Activated gamma-delta T cell treated with anti-CD3 and anti-CD28 coated beads, Interleukin-2, amount 50 U/mL, for 16 hours (primary cell): ENCODE measurements at places on chromosomes 4 and X.

DNA sequence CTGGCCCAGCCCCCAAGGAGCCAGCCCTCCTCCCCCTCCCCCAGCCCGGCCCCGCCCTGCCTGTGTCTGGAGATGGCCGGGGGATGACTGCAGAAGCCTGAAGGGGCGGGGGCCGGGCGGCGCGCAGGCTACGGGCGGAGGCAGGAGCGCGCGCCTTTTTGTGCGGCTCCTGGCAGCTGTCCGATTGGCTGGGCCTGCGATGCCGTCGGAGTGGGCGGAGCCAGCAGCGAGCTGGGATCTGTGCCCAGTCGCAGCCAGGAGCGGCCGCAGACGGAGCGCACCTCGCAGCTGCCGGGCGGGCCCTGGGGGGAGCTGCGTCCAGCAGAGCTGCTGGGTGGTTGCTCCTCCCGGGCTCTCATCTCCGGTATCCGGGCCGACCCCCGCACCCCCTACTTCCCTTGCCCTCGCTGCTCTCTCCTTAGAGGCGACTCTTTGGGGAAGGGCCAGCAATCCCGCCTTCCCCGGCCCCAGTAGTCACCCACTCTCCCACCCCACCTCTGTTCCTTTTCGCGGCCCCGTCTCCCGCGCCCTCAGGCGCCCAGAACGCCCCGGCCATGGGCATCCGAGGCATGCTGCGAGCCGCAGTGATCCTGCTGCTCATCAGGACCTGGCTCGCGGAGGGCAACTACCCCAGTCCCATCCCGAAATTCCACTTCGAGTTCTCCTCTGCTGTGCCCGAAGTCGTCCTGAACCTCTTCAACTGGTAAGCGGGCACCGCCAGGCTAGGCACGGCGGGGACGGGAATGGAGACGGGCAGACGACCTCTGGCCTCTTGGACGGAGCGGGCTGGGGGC is at the start of gene GABRQ:
TSS of gene GABRQ (plus strand) at position 247 of the 794 bp plus-strand sequence. CDS start at position 555, 308 bp downstream.
- DNase-seq = no peak

DNA sequence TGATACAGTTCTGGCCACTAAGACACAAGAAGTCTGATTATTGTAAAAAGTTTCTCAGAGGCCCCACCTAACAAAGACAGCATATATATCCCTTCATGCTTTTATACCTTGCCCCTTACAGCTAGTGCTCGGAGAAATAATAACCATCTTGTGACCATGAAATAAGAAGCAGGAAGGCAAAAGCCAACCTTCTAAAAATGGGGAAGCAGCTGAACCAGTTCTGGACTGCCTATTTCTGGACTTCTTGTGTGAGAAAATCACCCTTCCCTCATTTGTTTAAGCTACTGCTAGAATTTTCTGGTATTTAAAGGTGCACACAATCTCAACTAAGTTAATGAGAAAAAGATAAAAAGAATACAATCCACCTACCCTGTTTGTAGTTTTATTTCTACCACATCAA is 87.5 kb downstream of the CNOT6L start:
- DNase-seq = no peak

DNA sequence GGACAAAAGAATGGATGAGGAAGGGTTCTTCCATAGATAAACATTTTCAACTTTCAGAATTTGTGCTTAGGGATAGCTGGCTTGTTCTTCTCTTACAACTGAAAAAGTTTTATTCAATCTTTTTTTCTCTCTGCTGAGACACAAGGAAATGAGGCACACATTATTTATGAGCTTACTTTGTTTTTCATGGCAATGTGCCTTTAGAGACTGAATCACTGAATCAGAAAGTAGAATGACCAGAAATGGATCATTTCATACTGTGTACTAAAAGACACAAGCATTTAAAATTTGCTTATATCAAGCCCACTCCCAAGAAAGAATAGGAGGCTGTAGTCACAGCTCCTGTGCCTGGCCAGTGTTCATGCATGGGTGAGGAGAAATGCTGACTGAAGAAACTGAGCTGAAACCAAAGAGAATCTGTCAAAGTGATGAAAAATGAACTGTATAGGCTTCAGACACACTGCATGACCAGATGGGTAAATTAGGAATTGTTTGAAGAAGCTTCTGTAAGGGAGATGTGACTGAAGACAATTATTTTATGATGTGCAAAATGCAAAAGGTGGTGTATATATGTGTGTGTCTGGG is 413.8 kb downstream of the RAPGEF2 start:
- DNase-seq = no peak

- DNase-seq = peak; percentile 8
These were observed 18.0 kb upstream of the CYP2U1 start for GRCh38 chr4:107913283-107913899.

- no peak for DNase-seq
These were observed 47.1 kb upstream of the NPY2R start for GRCh38 chr4:155161357-155161756.

DNA sequence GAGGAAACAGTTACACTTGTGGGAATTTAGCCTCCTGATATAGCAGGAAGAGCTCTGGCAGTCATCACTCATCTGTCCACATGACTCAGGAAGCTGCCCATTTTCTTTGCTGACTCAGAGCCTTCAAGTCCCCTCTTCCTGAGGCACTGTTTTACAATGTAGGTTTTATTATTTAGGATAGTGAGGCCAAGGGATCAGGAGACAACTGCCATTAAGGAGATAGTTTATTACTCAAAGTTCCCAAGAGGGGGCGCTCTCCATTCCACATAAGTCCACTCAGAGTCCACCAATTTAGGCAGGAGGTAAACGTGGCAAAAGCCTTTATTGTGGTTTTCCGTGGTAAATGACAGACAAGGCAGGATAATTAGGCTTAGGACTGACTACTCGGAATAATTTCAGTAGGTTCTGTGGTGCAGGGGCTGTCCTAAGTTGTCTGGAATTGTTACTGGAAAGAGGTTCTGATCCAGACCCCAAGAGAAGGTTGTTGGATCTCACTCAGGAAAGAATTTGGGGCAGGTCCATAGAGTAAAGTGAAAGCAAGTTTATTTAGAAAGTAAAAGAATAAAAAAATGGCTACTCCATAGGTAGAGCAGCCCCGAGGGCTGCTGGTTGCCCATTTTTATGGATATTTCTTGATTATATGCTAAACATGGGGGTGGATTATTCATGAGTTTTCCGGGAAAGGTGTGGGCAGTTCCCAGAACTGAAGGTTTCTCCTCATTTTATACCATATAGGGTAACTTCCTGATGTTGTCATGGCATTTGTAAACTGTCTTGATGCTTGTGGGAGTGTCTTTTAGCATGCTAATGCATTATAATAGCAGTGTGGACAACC is 96.0 kb upstream of the RAB40AL start:
- DNase-seq = no peak

GRCh38 chrX:49756692-49757091 is 60.9 kb upstream of the PAGE1 start:
- no peak for DNase-seq

DNA sequence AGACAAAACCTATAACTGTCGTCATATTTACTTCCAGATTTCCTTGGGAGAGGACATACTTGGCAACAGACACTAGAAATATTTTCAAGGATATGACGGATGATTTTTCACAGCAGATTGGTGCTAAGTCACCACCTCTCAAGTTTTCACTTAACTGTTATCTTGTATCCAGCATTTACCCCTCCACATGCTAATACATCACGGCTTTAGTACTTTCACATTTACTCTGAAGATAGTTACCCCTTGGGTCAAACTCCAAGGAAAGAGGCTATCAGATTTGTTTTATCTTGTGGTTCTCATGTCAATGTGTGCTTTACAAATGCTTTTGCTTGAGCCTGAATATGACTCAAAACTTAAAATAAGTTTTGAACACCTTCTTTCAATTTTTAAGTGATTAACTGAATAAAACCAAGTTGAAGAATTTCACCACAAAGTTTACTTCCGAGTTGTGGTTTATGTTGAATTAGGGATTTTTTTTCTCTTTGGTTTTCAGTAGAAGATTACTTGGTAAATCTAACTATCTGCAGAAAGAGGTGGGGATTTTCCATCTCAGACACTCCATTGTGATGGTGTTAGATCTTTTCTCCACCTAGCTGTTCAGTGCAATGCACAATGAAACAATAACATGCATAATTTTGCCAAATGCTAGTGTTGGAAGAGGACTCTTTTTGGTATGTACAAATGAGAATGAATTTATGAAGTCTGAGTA is 75.4 kb upstream of the FAT1 start:
- DNase-seq = no peak

GRCh38 chr4:79247695-79248394 is 78.0 kb downstream of the NAA11 start:
- no peak for DNase-seq

- no peak for DNase-seq
These were observed 653 bp downstream of the SYN1 start for GRCh38 chrX:47618923-47619485.

DNA sequence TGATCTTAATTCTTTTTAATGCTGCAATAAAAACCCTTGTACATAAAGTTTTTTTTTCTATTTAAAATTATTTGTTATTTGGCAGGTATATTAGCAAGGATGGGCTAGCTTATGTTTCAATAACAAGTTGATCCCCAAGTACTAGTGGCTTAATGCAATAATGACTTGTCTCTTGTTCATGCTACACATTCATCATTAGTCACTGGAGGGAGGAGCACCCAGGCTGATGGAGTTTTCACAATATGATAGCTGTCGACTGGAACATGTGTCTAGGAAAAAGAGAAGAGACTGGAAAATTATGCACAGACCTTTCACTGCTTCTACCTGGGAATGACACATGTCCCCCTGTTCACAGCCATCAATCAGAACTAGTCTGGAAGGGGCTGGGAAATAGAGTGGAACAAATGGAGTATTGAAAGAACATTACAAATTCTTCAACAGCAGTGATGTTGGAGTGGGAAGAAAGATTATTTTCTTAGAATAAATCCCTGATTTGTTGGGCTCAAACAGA is 387.9 kb upstream of the RPS6KA3 start:
- no peak for DNase-seq

DNA sequence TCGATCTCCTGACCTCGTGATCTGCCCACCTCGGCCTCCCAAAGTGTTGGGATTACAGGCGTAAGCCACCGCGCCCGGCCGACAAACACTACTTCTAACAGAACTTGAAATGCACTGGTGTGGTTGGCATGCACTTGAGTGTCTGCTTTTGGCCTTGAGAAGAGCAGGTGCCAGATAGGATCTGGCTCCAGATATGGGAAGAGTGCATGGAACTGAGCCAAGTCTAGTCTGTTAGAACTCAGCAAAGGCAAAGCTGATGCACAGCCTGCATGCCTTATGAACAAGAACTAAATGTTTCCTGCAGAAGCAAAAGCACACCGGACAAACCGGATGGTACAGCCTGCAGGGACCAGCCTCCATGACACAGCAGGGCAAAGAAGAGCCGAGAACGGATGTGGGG is 35.1 kb upstream of the TBL1X start:
- DNase-seq = no peak

DNA sequence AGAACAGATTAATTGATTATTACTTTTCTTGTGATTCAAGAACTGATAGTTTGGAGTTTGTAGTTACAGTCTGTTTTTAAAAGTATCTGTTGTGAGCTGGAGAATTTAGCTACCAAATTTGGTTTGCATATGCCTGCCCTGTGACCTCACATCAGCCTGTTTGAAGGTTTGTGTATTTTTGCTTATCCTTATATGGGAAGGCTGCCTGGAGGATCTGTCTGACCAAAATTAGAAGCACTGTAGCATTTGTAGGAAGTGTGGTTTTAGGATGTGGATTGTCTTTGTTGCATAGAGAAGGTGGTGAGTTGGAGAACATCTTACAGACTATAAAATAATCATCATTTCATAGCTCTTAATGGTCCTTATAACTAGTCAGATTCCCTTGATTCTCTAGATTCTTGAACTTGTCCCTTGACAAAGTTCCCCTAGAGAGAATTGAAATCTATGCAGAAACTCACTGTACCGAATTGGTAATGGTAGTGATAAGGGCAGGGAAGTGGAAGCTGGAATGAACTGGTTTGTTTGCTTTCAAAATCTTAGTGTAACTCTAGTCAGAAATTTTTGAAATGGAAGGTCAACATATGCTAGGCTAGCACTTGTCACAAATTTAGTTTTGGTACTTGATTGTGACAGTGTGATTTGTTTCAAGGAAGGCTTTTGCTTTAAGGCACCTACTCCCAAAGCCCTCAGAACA is 57.3 kb downstream of the SH3BGRL start:
- no peak for DNase-seq

- no peak for DNase-seq
These were observed 66.3 kb downstream of the C4orf46 start for GRCh38 chr4:158605393-158605792.

GRCh38 chrX:15242899-15243555 is 26.9 kb downstream of the ASB9 start:
- DNase-seq = no peak

- DNase-seq = no peak
These were observed 9.3 kb upstream of the RGS12 start for GRCh38 chr4:3283483-3283882.

GRCh38 chrX:3271834-3272186 is 74.6 kb downstream of the MXRA5 start:
- no peak for DNase-seq

DNA sequence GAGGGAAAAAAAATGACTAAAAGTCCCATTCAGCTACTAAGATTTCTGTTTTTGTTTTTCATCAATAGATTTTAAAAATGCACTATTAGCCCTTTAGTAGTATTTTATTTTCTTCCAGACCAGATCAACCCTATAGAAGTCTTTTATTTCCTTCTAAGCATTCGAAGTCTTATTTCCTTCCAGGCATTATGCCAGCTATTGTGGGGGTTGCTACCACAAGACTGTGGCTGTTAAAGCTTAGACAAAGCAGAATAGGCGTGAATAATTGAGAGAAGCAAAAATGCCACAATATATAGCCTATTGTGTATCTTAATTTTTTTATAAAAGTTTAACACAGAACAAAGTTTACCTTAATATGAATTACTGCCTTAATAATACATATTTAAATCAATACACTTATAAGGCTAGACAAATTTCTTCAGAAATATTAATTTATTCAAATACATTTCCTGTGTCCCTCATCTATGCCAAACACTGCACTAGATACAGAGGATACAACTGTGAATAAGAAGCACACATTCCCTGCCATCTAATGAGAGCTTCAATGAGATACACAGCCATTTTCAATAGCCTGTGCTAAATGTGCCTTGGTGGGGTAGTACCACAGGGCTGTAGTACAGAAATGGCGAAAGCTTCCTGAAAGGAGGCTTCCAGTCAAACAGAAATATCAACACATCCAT is 33.1 kb downstream of the SLC10A7 start:
- no peak for DNase-seq

DNA sequence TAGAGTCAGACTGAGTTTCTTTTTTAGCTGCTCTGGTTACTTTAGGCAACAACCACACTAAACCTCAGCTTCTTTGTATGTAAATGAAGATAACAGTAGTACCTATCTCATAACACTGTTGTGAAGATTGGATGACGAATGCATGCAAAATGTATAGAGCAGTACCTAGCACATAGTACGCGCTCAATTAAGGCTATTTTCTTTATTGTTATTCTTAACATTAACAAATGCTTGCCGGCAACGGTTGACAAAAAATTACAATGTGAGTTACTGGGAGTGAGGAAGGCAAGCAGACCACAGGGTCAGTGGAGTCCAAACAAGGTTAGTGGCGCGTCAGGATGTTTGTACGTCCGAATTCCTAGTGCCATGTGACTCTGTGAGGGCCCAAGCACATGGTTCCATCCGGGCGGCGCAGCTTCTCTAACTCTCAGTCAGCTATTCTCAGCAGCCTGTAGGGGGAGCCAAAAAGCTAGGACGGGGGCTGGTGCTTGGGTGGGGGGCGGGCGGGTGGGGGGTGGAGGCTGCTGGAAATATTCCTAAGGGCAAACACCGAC is 821 bp upstream of the NALF2 start:
- DNase-seq = no peak

GRCh38 chr4:174349156-174349555 is 65.4 kb downstream of the CEP44 start:
- DNase-seq = no peak
